IMR-90 (cell line): ENCODE measurements at places on chromosomes 13 and 19. TPM values are rescaled to one million over a fixed set of nuclear protein-coding genes. Genes with fewer than 3 reads are reported as not detected.

The ETV2 gene
- total RNA-seq: 0.28 TPM in 1 of 2 replicates, not detected in the other

The ACP5 gene
- 0.28 and 0.54 TPM in 2 replicates for total RNA-seq

The KIR3DL2 gene
- not detected in 2 replicates for total RNA-seq

The TFPT gene
- total RNA-seq: 7.9 and 11.9 TPM in 2 replicates

The CRX gene
- not detected in 2 replicates for total RNA-seq

The CYP4F3 gene
- total RNA-seq: not detected in 2 replicates

The SHANK1 gene
- total RNA-seq: 4.7 and 6.1 TPM in 2 replicates

The COL4A2 gene
- 90.7 and 97.5 TPM in 2 replicates for total RNA-seq

The LACC1 gene
- total RNA-seq: 4.4 and 4.7 TPM in 2 replicates

The FGF9 gene
- under 0.01 TPM in 2 replicates for total RNA-seq

The KIR2DL4 gene
- not detected in 2 replicates for total RNA-seq

The ALG5 gene
- 19.4 and 29.4 TPM in 2 replicates for total RNA-seq

The CD79A gene
- total RNA-seq: not detected in 2 replicates

The SPTBN4 gene
- 0.72 and 0.83 TPM in 2 replicates for total RNA-seq

The LILRA5 gene
- not detected in 2 replicates for total RNA-seq

The RFPL4A gene
- not detected in 2 replicates for total RNA-seq

The ZSCAN5B gene
- not detected in 2 replicates for total RNA-seq

The LMTK3 gene
- 0.18 TPM in 1 of 2 replicates, not detected in the other for total RNA-seq

The SHKBP1 gene
- total RNA-seq: 15.6 and 16.1 TPM in 2 replicates

The TRPC4 gene
- 5.2 and 5.3 TPM in 2 replicates for total RNA-seq

The KLK8 gene
- not detected in 2 replicates for total RNA-seq

The ZNF829 gene
- total RNA-seq: 3.0 and 3.3 TPM in 2 replicates

The HSD17B14 gene
- total RNA-seq: 0.54 and 0.56 TPM in 2 replicates

The KLK14 gene
- total RNA-seq: not detected in 2 replicates

The RNF113B gene
- not detected in 2 replicates for total RNA-seq

The SERPINE3 gene
- total RNA-seq: not detected in 2 replicates

The SIGLEC7 gene
- total RNA-seq: not detected in 2 replicates

The KLK3 gene
- not detected in 2 replicates for total RNA-seq

The IGFL2 gene
- not detected in 2 replicates for total RNA-seq

The CATSPERD gene
- total RNA-seq: not detected in 2 replicates

The ZNF667 gene
- total RNA-seq: 3.4 and 4.7 TPM in 2 replicates

The TNFSF11 gene
- total RNA-seq: not detected in 2 replicates

The S1PR2 gene
- 14.0 and 16.7 TPM in 2 replicates for total RNA-seq

The ATP4A gene
- not detected in 2 replicates for total RNA-seq

The RDH8 gene
- 0.18 TPM in 1 of 2 replicates, not detected in the other for total RNA-seq
